ENCODE measurements at places on chromosomes 4 and X.

- DNase-seq: no peak
Observed at GRCh38 chrX:134664202-134664601, 5.9 kb upstream of the PLAC1 start.

DNA sequence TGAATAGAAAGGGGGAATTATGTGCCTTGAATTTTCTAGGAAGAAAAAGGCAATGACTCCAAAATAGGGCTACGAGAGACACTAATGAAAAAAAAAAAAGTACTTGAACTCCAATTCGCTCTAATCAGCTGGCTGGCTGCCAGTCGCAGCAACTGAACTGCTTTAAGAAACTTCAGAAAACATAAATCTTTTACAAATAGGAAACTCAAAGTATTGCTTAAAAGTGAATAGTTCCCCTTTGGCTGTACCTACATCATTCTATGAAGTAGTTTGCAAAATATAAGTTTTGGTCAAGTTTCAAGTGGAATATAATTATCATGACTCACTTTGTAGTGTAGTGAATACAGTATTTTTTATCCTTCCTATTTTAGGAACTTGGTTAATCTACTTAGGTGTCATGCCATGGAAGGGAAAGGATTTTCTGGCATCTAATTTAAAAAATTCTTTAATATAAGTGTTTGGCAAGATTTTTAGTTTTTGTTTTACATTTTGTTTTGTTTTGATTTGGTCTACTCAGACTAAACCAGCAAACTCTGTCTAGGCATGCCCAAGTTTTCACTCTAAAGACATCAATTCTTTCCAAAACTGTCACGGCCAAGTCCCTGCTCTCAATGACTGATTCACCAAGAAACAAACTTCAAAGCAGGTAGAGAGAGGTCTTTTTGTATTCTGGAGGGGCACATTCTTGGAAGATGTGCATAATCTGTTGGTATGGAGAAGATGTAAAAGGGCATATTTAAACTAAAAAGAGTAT is 382.4 kb upstream of the GALNT7 start:
- no peak for DNase-seq

GRCh38 chr4:56658528-56658927 is 22.6 kb downstream of the HOPX start:
- DNase-seq: no peak

DNA sequence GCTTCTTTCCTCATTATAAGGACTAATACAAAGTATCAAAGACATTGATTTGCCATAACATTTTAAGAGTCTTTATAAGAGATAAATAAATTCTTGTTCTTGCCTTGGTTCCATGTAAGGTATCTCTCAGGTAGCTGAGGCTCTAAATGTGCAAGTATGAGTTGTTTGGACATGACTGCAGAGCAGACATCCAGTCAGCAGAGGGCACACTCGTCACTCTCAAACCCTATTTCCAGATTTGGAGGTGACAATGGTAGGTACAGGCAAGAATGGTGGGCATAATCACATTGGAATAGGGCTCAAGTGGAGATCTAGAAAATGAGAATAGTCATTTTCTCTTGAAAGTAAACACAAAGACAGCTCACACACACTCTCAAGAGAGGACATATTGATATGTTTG is 133.3 kb upstream of the ZIC3 start:
- DNase-seq: no peak

DNA sequence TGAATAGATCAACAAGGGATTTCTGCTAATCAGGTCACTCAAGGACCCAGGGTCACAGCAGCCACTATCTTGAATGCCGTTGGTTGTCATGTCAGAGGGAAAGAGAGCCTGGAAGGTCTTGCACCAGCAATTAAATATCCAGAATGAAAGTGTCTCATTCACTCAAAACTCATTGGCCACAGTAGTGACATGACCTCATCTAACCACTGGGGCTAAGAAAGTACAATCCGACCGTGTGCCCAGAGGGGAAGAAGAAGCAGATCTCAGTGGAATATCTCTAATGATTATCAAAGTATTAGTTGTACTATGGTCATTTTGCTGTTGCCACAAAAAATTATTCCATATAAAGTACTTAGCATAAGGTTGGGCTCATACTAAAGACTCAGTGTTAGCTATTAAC is 210.0 kb downstream of the QDPR start:
- DNase-seq: no peak

DNA sequence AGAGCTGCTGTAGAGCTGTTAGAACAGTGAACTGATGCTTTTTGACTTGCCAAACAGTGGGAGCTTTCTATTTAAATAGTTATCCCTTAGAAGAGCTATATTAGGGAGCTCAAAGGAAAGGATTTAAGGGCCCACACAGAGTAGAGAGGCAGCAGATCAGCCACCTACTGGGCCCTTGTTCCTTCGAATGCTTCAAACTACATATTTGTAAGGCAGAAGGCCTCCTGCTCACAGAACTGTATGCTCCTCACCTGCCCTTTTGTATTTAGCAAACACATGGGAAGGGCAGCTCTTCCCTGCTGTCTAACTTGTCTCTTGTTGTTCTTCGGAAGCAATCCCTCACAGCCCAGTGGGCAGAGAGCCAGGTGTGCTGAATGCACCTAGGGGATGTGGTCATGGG is 38.0 kb downstream of the IL1RAPL1 start:
- no peak for DNase-seq

DNA sequence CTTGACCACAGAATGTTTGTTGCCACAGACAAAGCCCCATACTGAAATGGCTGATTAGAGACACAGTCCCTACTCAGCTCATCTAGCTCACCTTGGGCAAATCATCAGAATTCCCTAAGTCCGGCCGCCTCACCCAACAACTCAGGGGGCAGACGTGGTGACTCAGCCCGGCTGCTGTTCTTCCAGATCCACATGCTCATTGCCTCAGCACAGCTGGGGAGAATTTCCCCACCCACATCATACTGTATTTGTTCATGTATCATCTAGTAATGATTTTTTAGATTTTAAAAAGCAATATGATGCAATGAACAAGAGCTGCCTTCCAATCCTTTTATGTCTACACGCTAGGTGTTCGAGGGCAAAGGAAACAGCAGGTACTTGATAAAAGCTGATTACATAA is 333.8 kb upstream of the TENM3 start:
- DNase-seq: no peak

- no peak for DNase-seq
Observed at GRCh38 chr4:7034262-7035081, 8.7 kb upstream of the TADA2B start.

Measured in effector CD4-positive, alpha-beta T cell (primary cell).